Left ventricle myocardium inferior (tissue), 1 donor: ENCODE measurements at places on chromosomes 12 and 14.

GRCh38 chr12:41846718-41847117 lies 298.0 kb downstream of the GXYLT1 start:
- DNase-seq: no peak
- H3K4me1 ChIP-seq: no peaks in the 10 kb centered on the region
- no peak overlapping the region for H3K4me3 ChIP-seq
- H3K27ac ChIP-seq: no peak overlapping the region

DNA sequence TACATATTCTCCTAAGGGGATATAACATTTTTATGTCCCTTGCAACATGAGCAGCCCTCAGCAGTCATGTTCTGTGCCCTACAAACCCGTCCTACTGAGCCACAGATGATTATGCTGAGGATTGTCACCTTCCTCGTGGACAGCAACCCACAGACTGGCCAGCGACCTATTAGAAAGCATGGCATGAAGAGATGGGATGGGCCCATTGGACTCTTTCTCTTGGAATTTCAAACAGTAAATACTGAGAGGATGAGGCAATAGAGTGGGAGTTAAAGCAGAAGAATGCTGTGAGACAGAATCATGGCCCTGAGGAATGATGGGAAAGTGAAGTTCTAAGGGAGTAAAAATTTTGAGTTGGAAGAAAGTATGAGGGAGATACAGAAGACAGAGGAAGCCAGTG lies 149.9 kb upstream of the BTG1 start:
- H3K27me3 ChIP-seq: no peaks in the 10 kb centered on the region
- no peak overlapping the region for H3K27ac ChIP-seq

- DNase-seq: no peak
- peaks cover 68% of the 10 kb centered on the region for H3K36me3 ChIP-seq
- H3K4me3 ChIP-seq: no peak overlapping the region
- no peaks in the 10 kb centered on the region for H3K27me3 ChIP-seq
Observed at GRCh38 chr12:117151403-117152031, 38.8 kb downstream of the FBXO21 start.

GRCh38 chr14:52878469-52878868 lies 72.4 kb downstream of the FERMT2 start:
- peak overlapping the region; percentile 67 for H3K27ac ChIP-seq
- H3K4me3 ChIP-seq: no peak overlapping the region
- peaks cover 59% of the 10 kb centered on the region for H3K4me1 ChIP-seq
- peaks cover 64% of the 10 kb centered on the region for H3K36me3 ChIP-seq
- H3K27me3 ChIP-seq: no peaks in the 10 kb centered on the region

DNA sequence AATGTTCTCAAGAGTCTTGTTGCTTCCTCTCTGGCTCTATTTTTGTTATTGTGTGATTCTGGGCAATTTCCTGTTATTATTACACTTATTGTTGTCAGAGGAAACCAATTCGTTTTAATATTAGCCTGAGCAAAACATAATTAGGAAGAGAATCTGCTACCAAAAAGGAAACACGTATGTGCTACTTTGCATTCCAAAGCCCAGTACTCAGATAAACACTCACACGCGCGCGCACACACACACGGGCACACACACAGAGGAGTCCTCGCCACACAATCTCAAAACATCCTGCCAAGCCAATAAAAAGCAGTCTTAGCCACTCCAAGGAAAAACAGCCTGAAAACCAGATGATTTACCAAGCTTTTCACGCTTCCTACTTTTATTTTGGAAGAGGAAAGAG lies 400.7 kb downstream of the NUAK1 start:
- H3K27ac ChIP-seq: peak overlapping the region; percentile 76
- DNase-seq: peak; percentile 46
- H3K4me3 ChIP-seq: peak overlapping the region; percentile 18

GRCh38 chr14:77965919-77966435 lies 166.1 kb downstream of the ADCK1 start:
- H3K27me3 ChIP-seq: peaks cover 66% of the 10 kb centered on the region
- H3K27ac ChIP-seq: no peak overlapping the region
- no peak for DNase-seq
- H3K4me3 ChIP-seq: peak overlapping the region; percentile 47
- no peaks in the 10 kb centered on the region for H3K36me3 ChIP-seq
